Fibroblast of skin of right biceps (primary cell): ENCODE measurements at places on chromosomes 5 and 9.

DNA sequence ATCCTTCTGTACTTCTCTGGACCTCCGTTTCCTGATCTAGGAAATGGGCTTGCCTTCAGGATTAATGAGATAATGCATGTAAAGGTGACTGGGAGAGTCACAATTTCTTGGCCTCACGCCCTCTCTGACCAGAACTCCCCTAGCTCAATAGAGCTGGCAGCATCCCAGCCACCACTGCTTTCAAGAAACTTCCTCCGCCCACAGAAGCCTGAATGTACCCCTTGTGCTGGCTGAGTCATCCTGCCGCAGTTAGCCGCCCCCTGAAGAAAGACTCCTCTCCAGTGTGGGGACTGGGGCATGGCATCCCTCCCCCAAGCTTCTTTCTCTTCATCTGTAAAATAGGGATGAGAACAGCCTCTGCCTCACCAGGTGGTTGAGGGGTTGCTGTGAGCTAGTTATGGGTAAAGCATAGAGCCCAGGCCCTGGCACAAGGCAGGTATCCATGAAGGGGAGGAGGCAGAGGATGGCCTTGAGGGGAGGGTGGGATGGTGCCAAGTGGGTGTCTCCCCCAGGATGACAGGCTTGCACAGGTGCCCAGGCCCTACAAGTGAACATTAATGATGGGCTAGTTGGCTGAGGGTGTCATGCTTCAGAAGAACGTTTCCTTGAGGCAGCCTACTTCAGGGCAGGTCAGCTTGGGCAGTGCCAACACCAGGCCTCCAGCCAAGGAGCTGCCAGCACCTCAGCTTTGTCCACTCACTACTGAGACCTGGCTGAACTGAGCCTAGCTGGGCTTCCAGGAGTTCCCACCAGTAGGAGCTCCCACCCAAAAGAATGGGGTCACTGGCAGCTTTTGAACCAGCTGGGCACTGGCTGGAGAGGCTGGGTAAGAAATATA is 3.4 kb downstream of the PDLIM4 start:
- peak; percentile 93 for DNase-seq

DNA sequence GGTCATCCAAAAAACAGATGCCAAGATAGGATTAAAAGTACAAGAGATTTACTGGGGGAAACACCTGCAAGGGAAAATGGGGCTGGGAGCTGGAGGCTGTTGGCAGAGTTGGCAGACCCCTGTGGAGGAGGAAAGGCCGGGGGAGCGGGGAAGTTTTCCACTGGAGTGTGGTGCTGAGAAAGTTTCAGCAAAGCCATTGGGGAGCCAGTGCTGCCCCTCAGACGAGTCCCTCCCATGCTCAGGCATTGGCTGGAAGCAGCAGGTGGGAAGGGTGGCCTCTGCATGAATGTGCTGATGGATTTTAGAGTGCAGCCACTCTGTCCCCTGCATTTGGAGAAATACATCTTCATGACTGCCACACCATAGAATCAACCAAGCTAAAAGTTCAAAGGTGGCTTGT is 52.8 kb downstream of the TTC1 start:
- DNase-seq: no peak

GRCh38 chr5:55593115-55593472 is 58.3 kb upstream of the PLPP1 start:
- DNase-seq: no peak

DNA sequence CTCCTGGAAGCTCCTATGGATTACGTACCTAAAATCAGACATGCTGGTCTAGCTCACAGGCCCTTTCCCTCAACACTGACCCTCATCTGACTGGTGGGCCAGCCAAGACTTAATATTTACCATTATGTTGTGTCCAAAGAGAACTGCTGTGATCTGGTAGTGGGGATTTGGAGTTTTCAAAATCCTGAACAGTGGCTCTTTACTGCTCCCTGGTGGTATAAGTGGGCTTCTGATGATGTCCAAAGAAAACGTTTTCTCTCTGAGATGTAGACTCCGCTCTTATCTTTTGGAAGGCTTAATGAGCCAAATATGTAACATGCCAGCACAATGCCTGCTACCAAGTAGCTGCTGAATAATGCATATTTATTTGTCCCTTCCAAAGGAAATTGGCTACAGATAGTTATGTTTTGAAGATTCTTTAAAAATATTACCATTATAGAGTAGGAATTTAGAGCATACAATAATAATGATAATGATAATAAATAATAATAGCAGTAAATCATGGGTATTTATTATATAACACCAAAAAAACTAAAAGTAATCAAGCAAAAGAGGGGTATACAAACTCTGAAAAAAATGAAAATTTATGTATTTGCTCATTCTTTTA is 406.6 kb upstream of the TNC start:
- DNase-seq: peak; percentile 82

DNA sequence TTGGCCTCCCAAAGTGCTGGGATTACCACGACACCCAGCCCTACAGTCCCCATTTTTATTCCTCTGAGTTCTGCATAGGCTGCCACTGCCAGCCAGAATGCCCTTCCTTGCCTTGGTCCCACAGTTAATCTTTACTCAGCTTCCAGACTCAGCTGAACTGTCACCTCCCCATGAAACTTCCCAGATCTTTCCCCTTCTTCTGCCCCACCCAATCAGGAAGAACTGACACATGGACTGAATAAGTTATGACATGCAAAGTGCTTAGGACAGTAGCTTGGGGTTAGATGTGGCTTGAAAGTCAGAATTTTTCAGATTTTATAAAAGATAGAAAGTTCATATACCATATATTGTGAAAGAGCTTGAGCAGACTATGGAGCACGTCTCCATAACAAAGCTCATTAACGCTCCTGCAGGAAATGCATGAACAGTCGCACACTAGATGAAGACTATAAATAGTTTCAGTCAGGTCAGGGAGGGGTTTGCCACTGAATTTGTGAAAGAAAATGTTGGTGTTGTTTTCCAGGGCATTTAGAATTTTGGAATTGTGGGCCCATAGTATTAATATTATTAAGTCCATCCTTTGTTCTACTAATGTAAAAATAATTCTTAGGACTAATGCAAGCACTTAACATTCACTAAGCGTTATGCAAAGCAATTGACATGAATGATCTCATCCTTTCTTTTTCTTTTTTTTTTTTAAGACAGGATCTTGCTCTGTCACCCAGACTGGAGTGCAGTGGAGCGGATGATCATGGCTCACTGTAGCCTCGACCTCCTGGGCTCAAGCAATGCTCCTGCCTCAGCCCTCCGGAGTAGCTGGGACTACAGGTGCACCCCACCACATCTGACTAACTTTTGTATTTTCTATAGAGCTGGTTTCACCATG is 36.1 kb upstream of the DENND1A start:
- no peak for DNase-seq
